ENCODE measurements at places on chromosomes 5 and 9. TPM values are rescaled to one million over a fixed set of nuclear protein-coding genes. Genes with fewer than 3 reads are reported as not detected.

HTR1A gene
- total RNA-seq = not detected

DNA sequence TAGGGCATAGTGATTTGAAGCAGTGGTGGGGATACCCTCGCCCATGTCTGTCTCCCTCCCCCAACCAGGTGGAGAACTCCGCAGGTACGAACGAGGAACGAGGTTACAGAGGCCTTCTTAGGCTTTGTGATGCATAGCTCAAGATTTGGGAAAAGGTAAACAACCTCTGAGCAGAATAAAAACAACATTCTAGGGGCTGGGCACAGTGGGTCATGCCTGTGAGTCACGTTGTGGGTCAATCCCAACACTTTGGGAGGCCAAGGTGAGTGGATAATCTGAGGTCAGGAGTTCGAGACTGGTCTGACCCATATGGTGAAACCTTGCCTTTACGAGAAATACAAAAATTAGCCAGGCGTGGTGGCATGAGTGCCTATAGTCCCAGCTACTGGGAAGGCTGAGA is 3.6 kb upstream of the LCP2 start:
- DNase-seq = no peak

DNA sequence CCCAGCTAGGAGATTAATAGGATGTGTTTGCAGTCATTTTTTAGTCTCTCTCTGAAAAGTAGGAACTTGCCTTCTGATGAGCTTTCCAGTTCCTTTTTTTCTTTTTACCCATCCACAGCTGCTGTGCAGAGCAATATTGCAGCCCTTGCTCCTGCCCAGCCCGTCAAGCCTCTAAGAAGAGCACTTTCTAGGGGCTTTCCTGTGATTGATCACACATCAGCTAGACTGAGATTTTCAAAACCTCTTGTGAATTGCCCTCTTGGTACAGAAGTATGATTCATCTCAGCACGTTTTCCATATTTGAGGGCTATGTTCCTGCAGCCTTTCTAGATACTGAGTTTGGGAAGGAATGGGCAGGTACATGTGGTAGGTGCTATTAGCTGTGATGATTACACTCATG is 93.9 kb downstream of the GALNT10 start:
- DNase-seq = no peak

- no peak for DNase-seq
Observed at GRCh38 chr5:169723103-169723831, 86.2 kb downstream of the DOCK2 start.

C8G gene
- 1.4 TPM for total RNA-seq

DNA sequence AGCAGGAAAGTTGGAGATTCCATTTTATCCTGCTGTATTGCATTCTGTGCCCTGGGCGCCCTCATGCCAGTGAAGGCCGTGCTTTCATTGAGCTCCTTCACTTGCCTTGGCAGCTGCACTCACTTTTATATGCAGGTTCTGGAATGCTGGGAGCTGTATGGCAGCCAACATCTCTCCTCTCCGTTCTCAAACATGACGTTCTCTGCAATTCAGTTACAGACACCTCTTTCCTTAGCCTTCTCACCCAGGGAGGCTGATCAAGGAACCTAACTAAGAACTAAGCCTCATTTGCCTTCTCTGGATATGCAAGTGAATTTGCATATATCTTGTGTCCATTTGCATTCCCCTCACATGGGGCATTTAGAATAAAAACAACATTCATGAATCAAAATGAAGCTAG is 29.4 kb upstream of the PURA start:
- no peak for DNase-seq

DNA sequence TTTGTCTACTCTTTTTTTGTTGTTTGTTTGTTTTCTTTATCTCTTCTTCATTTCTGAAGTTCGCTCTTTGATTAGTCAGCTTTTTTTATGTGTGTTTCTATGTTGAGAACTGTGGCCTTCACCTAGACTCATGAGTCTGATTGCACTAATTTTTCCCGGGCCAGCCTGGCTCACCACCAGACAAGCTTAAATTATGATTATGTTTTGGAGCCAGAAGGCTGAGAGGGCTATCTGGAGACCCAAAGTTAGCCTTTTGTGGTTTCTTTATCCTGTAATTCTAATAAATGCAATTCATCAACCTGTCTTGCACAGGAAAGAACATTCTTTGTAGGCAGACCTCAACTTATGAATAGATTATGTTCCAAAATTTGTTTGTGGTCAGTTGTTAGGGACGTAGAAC is 20.8 kb upstream of the ACTBL2 start:
- no peak for DNase-seq

DNA sequence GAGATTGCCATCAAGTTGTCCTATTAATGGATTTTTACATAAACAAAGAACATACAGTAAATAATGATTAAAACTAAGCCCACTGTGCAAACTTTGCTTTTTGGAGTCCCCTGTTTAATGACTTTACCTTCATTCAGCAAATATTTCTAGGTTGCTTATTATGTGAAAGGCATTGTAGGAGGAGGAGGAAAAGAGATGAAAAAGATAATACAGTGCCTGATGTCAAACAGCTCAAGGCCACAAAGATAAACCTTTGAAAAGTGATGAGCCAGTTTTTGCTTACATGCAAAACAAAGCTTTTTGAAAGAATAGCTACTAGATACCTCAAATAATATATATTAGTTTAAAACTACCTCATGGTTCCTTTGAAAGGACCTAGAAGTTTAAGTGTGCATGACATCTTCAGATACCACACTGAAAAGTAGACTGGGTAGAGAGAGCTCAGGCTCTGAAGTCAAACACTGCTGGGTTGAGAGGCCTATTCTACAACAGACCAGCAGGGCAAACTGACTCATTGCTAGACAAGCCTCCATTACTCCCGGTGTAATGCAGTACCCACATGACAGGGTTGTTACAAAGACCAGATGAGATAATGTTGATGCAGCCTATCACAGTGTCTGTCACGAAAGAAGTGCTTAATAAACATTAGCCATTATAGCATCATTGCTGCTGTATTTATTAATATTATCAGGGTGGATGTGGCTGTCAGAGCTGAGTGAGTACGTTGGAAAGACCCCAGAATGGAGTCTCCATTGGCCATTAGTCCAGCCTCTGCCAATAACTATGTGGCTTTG is 11.8 kb downstream of the DEPDC1B start:
- DNase-seq = no peak

RHOBTB3 gene
- 40.2 TPM for total RNA-seq

- peak; percentile 95 for DNase-seq
Observed at GRCh38 chr9:98989036-98990000, 45.6 kb downstream of the COL15A1 start.

GRCh38 chr5:145806923-145807322 is 28.2 kb downstream of the PRELID2 start:
- no peak for DNase-seq

DNA sequence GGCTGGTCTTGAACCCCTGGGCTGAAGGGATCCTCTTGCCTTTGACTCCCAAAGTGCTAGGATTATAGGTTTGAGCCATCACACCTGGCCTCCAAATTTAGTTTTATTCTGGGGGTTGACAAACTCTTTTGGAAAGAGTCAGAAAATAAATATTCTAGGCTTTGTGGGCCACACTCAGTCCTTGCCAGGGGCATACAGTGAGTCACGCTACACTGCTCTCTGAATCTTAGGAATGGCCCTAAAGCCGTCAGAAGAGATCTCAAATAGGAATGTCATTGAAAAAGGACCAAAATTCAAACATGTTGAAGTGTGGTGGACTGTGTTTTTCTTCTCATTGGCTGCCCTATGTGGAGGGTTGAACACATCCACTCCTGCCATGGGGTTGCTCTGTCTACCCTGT is 127.7 kb upstream of the BASP1 start:
- DNase-seq = no peak

- DNase-seq = no peak
Observed at GRCh38 chr5:31731016-31731415, 92.1 kb downstream of the PDZD2 start.

ARL14EPL gene
- total RNA-seq = not detected

PPIC gene
- total RNA-seq = 46.2 TPM

GRCh38 chr5:128234928-128235641 is 151.5 kb downstream of the SLC12A2 start:
- DNase-seq = no peak

DNA sequence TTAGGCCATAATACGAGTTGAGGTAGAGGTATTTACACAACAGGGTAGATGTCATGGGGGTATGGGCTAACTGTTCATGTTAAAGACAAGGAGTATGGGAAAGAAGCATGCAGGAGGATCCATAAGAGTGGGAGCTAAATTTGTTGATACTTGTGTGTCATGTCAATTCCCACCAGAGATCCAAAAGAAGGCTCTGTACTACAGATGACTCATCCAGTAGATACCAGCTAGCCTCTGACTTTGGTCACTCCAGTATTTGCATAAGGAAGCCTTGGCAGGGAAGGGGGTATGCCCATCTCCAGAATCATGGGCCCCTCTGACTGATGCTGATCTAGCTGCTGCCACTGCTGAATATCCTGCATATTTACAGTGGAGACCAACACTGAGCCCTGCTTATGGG is 743.7 kb upstream of the GRAMD2B start:
- DNase-seq = no peak

HEMGN gene
- 0.33 TPM for total RNA-seq

GRCh38 chr5:15850939-15851341 is 328.7 kb downstream of the MARCHF11 start:
- DNase-seq = no peak

- no peak for DNase-seq
Observed at GRCh38 chr9:113909421-113909820, 33.3 kb downstream of the ZNF618 start.

DNA sequence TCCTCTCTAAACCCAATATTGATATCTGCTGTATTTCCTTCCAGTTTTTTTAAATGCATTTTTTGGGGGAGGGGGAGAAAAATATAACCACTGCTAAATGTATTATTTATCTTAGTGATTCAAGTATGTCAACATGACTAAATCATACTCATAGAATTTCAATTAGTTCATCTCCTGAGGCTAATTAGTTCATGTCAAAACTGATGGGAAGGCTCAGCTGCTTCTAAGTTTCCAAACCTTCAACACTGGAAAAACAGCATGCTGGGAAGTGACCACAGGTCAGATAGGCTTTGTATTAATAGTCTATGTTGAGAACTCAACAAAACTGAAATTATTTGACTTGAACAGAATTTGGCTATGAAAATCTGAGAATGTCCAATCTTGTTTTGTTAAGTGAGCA is 118.7 kb downstream of the TTLL11 start:
- DNase-seq = no peak

- no peak for DNase-seq
Observed at GRCh38 chr5:62938927-62939326, 360.3 kb downstream of the LRRC70 start.

GARIN3 gene
- total RNA-seq = not detected
